Left cardiac atrium (tissue), 4 donors: ENCODE measurements at places on chromosomes 3 and 15. TPM values are rescaled to one million over a fixed set of nuclear protein-coding genes. Genes with fewer than 3 reads are reported as not detected.

The LRTM1 gene
- total RNA-seq, result not detected

The DUOXA1 gene
- total RNA-seq, result 1.1 TPM

The COX17 gene
- 101 TPM for total RNA-seq

The FAM107A gene
- 50.0 TPM for total RNA-seq

The MUSTN1 gene
- 33.4 TPM for total RNA-seq

The OR5K2 gene
- total RNA-seq, result not detected

The HRG gene
- 0.16 TPM for total RNA-seq

The LYZL4 gene
- not detected for total RNA-seq

The GOLGA6L7 gene
- not detected for total RNA-seq

The FANCD2OS gene
- total RNA-seq, result not detected

DNA sequence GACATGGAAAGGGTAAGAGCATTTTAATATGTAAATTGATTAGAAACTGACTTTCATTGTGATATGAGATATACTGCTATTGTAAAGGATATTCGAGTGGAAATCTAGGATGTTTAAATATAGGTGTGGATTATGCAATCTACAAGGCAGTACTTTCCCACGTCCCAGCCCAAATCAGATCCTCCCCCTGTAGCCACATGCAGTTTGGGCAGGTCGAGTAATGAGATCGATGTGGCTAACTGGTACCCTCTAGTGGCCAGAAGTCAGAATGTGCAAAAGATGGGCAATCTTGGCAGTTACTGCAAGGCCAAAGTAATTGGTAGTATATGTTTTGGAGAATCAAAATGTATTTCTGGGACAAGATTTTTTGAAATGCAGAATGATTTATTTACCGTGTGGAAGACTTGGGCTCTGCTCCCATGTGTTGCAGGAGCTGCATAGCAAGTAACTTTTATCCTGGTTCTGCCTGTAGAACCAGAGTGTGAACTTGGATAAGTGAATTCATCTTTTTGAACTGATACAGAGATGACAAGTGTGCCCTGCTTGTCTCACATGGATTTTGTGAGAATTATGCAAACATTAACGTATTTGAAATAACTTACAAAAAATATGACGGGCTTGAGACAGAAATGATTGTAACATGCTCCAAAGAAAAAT is 94.5 kb upstream of the ADAMTSL3 start:
- peak; percentile 48 for DNase-seq

DNA sequence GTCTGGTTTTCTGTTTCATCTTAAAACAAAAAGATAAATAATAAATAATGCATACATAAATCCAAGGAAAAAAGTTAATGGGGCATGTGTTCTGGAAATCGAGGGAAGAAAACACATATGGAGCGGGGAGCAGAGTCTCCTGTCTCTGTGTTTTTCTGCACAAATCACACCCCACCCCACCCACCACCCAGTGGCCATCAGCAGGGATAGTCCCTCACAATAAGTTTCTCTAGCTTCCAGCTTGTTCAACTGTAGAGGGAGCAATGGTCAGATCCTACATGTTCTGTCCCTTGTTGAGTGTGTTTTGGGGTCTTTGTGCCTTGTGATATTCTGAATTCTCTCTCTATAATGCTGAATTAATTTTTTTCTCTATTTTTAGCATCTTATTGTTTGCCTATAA is 26.8 kb upstream of the CHRNA7 start:
- DNase-seq, result no peak

GRCh38 chr3:89157575-89157974 is 50.2 kb downstream of the EPHA3 start:
- no peak for DNase-seq

DNA sequence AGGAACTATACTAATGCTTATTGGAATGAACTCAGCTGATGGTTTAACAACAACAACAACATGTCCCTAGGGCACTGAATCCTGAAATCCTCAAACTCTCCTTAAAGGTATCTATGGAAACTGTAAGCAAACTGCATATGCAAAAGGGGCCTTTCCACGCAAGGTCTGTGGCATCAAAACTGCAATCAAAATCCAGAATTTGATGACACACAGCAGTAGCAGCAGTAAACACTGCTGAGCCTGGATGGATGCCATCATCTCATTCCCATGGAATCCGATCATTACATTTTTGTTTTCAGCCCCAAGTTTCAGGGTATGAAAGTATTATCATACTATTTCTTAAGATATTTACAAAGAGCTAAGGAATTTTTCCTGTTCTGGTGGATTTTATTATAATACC is 399.7 kb downstream of the VPS13C start:
- no peak for DNase-seq

GRCh38 chr3:47469616-47470015 is 6.1 kb downstream of the SCAP start:
- DNase-seq, result no peak

DNA sequence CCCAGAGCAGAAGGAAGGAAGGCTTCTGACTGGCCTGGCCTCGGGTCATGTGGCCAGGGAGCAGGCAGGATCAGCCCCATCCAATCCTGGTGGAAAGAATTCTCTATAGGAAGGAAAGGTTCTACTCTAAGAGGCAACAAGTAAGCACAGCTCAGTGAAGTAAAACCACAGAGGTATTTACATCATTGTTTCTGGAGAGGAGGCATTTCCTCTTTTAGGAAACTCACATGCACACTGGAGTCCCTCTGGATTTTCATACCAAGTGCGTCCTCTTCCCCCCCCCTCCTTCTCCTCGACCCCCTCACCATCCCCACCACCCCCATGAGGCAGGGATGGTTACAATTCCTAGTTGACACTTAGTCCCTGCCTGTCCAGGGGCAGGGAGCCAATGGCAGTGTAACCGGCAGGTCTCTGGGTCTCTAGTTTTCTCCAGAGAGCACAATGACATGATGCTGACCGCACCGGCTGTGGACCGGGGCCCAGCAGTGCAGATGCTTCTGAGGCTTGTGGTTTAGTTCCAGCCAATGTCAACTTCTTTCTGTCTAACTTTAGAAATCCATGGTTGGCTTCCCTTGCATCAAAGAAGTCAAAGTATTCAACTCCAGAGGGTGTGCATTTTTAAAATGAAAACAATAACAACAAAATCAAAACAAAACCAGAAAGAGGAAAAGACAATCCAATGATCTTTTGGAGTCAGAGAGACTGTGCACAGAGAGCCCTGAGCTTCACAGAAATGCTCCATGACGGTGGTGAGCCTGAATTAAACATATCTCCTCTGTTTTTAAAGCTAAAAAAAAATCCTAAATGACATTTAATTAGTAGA is 230.3 kb upstream of the TLE3 start:
- DNase-seq, result peak; percentile 53

- peak; percentile 59 for DNase-seq
Measured at GRCh38 chr3:134374791-134375581, 739 bp upstream of the AMOTL2 start.

DNA sequence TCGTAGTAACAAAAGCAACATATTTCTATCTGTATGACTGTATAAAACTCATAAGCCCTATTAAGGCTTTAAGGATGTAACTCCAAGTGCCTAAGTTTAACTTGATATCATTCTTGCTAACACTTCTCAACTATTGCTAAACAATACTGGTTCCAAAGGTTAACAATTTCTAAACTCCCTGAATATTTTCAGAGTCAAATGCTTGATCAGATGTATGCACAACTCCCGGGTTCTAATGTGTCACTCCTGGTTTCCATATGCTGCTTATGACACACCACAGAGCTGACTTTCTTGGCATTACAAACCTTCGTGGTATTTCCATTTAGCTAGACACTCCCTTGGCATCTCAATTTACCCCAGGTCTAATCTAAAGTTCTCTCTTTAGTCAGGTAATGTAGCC is 26.3 kb downstream of the DZIP1L start:
- DNase-seq, result no peak

- no peak for DNase-seq
Measured at GRCh38 chr3:51684971-51685751, 14.1 kb downstream of the TEX264 start.

DNA sequence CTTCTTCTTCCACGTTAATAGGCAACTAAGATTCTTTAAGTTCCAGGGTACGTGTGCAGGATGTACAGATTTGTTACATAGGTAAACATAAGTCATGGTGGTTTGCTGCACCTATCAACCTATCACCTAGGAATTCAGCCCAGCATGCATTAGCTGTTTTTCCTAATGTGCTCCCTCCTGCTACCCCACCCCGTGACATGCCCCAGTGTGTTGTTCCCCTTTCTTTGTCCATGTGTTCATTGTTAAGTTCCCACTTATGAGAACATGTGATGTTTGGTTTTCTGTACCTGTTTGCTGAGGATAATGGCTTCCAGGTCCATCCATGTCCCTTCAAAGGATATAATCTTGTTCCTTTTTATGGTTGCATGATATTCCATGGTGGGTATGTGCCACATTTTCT is 21.1 kb downstream of the GTF2A2 start:
- DNase-seq, result no peak

- no peak for DNase-seq
Measured at GRCh38 chr3:114464548-114464947, 170.7 kb downstream of the TIGIT start.

DNA sequence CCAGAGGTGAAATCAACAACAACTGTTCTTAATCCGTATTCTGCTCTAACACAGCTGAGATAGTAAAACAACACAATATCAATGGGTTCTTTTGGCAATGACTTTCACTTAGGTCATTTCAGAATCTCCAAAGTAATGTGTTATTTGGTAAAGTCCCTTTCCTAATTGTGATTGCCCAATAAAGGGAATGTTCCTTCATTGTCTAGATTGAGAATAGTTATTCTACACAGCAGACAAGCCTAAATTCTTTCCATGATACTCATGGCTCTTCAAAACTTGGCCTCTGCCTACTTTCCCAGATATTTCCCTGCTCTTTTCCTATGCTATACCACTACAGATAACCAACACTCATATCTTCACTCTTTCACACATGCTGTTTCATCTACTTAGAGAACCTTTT is 219.8 kb downstream of the FMN1 start:
- no peak for DNase-seq

DNA sequence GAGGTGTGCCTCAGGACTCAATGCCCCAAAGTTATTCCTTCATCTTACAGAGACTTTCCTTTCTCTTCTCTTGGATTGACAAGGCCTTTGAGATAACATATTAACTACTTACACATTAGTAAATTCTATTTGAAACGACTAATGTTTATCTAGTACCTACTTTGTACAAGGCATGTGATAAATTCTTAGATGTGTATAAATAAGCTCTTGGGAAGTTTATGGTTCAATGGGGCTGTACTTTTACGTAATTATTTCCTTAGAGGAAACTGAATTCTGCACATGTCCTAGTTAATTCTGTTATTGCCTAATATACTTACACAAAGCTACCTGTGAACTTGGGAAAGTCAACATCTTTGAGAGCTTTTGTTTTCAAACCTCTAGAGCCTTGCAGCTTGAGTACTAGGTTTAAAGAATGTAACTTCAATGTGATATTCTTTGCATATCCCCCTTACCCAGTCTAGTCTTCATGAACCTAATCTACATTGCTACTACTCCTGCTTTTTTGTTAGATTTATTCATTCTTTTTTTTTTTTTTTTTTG is 58.5 kb upstream of the RAP2B start:
- DNase-seq, result no peak

DNA sequence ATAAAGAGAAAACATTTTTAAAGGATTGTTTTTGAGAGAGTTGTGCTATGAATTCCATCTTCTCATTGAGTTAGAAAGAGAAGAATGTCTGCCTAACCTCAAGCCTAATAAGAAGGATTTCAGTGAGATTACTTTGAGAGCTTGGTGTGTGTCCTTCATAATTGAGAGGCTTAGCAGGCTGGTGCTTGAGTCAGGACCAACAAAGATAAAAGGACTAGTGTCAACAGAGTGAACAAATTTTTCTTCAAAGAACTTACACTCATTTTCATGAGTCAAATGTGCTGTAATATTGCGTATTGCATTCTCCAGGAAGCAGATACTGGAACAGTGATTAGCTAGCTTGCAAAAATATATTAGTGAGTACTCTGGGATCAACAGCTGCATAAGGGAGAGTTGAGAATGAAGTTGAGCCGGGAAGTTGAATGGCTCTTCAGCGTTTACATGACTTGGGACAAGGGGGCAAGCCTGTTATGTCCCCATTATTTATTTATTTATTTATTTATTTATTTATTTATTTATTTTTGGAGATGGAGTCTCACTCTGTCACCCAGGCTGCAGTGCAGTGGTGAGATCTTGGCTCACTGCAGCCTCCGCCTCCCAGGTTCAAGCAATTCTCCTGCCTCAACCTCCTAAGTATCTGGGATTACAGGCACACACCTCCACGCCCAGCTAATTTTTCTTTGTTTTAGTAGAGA is 37.5 kb upstream of the SLITRK3 start:
- DNase-seq, result no peak

GRCh38 chr15:99424978-99425656 is 140.7 kb upstream of the MEF2A start:
- DNase-seq, result peak; percentile 70

DNA sequence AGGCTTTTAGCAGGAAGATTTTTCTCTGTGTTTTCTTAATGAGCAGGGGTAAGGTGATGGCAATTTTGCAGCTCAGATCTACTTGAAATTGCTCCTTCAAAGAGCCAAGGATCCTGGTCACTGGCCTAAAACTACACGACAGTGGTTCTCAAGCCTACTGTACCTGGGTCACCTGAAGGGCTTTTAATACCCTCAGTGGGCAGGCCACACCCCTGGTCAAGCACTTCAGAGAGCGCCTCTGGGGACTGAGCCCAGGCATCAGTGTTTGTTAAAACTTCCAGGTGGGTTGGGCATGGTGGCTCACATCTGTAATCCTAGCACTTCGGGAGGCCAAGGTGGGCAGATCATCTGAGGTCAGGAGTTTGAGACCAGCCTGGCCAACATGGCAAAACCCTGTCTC is 158.4 kb downstream of the FAM43A start:
- DNase-seq, result no peak

DNA sequence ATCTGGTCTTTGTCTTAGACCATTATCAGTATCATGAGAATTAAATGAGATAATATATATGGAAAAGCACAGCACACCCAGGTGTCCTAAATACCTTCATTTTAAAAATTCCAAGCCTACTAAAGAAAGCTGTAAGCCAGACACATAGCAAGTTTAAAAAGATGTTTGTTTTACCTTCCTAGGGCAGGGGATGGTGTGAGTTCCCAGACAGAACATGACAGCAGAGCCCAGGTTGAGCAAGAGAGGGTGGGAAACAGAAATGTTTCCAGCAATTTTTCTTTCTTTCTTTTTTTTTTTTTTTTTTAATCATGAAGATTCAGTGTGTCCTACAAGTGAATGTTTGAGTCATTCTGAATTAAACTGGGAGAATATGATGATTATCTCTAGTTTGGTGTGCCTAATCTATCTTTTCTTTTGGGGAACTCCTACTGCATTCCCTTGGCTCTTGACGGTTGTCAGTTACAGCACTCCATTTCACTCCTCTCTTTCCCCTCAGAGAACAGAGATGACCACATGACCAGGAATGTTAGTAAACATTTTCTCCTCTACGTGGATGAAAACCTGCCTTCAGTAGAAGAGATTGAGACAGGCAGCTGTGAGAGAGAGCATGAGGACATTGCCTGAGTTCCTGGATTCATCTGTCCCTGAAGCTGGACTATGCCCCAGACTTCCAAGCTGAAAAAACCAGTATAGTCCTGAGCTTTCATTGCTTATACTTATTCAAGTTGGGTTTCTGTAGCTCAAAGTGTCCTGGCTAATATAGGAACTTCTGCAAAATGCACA is 54.5 kb upstream of the ARL14 start:
- no peak for DNase-seq
